Stimulated activated naive CD4-positive, alpha-beta T cell treated with Interleukin-2 at 50 U/mL for 16 hours (primary cell): ENCODE measurements at places on chromosomes 5 and 9.

DNA sequence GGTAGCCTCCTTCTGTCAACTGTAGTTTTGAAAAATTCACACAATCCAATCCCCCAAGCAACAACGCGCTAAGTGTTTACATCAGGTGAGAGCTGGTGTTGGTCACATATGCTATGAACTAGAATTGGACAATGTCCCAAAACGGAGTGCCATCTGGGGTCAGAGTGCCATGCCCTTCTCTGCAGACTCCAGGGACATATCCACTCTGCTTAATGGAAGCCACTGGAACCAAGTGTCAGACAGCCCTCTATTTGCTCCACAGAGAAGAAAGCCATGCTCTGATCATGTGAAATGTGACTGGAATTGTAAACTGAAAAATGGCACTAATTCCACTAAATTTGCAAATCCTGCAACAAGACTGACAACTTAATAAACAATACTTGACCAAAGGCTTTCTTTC is 12.2 kb downstream of the ABCA1 start:
- no peak for DNase-seq

DNA sequence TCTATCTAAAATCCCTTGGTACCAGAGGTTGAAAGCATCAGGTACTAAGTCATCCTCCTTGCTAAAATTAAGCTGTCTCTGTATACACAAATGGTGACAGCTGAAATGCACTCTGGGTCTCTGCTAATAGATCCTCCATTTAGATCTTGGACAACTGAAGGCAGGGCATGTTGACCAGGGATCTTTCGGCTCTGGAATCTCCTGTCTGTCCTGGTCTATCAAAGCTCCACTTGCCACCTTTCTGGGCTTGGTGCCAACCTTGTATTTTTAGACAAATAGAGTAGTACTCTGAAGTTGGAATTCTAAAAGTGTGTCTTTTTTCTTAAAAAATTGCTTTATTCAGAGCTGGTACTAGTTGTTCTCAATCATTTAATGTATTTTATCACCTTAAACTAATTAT is 135.2 kb upstream of the HMHB1 start:
- no peak for DNase-seq

DNA sequence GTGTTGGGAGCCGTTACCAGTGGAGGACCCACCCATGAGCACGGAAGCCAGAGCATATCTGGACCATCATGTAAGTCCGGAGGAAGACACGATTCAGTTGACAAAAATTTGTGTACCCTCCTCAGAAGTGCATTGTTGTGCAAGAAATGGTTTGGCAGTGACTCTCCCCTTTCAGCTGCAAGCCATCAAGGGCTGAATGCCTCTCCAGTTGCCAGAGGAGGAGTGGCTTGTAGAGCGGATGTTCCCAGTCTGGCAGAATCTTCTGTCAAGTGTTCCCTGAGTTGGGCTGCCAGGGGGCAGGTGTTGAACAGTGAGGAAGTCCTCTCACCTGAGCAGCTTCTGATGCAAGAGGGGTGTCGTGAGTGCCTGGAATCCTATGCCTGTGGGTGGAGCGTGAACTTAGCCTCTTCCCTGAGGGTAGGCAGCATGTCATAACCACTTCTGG is 27.6 kb upstream of the CDKN2AIPNL start:
- no peak for DNase-seq

DNA sequence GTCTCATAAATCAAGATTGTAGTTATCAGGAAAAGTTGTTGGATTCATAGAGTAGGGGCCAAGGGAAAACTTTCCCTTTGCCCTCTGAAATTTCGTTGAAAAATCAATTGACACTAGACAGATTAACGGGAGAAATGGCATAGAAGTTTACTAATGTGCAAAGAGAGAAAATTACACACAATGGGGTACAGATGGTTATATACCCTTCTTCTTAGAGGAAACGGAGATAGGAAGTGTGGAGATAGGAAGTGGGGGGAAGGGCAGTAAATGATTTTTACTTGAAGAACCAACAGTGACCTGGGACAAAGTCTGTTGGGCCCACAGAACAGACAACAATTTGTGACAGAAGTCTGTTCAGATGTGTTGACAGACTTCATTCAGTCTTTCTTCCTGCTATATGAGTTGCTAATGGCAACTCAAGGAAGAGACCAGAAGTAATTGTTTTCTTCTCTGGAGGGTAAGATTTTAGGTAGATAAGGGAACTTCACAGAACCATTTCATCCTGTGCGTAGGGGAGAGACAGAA is 177.9 kb downstream of the C9orf152 start:
- DNase-seq = no peak

- DNase-seq = no peak
These were observed 61.0 kb upstream of the C5orf58 start for GRCh38 chr5:170171811-170172210.

DNA sequence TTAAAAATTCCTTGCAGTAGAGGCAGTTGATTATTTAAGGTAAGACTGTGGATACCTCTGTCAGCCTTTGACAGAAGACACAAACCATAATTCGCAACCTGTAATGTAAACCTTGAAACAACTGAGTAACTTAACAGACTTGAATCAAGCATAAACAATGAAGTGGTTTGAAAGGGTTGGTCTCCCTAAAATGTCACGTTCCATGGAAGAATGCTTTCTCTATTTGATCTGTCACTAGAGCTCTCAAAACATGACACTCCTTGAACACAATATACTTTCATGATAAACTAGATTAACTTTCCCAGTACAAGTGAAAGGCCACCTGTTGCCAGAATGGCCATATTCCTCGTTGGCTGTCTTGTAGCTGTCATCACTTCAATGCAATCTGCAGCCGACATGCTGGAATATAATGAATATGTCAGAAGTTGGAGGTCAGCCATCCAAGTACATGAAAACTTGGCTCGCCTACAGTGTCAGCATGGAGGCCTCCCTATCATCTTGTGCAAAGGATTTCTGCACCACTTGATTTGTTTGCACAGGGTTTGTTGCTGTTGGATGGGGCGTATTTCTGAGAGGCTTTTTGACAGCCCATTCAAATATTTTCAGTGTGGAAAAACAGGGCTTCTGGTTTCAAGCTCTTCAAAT is 228.0 kb downstream of the TLE4 start:
- no peak for DNase-seq

DNA sequence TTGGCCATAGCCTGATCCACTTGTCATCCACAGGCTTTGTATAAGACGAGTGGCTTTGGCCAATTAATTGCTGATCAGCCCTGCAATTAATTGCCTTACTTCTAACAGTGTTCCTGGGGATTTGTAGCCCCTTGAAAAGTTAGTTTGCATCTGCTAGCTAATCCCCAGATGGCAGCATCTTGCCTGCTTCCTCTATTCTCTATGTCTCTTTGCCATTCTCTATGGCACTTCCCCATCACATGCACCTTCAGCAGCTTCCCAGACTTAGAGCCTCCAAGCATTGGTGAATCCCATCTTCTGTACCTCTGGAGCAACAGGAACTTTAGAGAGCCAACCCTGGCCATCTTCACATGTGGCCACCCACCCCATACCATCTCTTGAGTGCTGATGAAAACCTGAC is 197.0 kb upstream of the DMAC1 start:
- no peak for DNase-seq

DNA sequence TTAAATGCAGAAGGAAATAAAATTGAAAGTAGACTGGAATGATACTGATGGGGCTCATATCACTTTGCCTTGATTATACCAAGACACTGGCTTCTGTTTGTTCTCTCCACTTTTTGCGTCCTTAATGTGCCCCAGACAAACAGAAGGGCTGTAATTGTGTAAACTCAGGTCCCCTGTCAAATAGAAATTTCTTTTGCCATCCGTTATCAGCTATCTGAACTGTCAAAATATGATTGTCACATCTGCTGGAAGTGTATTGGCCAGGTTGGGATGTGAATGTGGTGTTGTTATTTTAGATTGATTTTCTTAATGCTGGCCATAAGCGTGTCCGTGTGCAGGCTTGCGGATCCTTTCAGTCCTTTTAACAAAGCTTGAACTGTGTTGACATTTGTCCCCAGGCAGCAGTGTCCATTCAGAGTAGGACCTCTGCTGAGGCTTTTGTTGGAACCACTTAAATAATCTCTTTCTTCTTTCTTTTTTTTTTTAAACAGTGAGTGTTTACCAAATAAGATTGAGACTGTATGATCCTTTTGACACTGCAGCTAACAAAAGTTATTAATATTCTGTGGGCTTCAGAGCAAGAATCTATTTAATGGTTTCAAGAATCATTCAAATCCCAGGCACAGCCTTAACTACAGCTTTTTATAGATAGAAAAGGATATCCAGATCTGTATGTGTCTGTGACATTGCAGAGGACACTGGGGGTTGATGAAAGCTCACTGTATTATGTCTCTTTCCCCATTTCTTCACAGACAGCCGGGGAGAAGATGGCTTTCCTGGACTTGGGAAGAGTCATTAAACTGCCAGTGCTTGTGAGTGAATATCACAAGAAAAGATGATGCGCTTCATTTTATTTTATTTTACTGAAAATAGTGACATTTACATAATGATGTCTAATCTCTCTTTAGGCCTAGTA is 171.7 kb downstream of the ZNF608 start:
- no peak for DNase-seq

- no peak for DNase-seq
These were observed 420.1 kb upstream of the MEF2C start for GRCh38 chr5:89303033-89303480.

DNA sequence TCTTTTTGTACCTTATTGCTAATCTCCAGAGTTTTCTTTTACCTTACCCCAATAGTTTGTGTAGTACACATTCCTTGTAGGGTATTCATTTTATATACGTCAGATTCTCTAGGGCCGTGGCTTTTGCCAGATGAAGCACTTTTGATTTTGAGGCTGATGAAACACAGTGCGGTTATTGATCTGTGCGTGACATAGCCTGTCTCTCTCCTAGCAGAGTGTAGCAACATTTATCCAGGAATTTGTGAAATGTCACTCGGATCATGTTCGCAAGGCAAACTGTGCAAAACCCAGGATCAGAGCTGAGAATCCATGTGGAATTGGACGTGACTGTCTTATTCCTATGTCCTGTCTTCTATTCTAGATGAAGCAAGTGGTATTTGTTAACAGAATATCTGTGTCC is 142.0 kb upstream of the SH3GL2 start:
- no peak for DNase-seq

DNA sequence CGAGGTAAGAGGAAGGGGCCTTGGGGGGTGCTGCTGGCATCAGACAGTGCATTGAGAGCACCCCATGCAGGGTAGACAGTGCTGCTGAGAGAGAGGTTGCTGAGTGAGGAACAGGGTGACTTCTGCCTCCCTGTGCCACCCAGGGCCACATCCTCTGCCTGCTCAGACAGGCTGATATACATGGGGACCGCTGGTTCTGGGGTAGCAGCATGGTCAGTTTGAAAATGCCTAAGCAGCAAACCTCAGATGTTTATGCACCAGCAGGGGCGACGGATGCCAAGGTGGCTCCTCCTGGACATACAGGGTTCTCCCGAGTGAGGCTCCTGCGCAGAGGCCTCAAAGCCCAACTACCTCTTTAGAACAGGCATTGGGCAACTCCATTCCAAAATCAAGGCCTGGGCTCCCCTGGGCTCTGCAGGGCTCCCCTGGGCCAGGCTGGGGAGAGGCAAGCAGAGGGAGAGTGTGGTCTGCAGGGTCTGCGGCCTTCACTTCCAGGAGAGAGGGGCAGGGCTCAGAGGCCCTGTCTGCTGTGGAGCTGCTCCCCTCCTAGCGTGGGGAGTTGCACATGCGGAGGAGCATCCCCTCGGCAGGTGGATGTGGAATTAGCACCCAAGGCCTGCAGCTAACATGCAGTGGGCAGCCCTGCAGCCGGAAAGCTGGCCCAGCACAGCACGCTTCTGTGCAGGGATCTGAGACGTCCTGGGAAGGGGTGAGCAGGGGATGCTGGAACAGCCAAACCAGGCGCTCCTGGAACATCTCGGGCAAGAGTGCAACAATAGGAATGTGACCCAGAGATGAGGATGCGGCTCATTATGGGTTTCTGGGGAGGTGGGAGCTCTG is 46.5 kb downstream of the IRX2 start:
- DNase-seq = no peak

GRCh38 chr5:76476474-76477038 is 73.5 kb downstream of the IQGAP2 start:
- no peak for DNase-seq

DNA sequence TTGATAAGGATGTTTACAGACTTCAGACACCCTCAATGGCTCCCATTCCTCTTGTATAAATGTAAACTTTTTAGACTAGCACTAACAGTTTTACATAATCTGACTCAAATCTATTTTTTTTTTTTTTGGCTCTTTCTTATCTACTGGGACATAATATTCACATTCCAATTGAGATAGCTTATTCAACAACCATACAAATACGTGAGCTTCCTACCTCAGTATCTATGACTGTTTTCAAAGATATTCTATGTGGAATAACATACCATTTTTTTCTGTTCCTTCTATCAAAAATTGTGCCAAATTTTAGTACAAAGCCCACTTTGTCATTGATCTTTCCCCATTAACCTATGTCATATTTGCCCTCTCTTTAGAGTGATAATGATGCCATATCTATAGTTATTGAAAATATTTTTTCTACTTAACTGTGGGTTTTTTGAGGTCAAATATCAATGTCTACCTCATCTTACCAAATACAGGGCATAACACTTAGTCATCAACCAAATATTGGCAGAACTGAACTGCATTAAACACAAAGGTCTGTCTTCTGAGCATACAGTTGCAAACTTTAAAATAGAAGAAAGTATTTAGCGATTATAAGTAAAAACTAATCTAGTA is 482.6 kb downstream of the PTPRD start:
- no peak for DNase-seq

- DNase-seq = no peak
These were observed 32.3 kb downstream of the OLFML2A start for GRCh38 chr9:124809211-124809610.

DNA sequence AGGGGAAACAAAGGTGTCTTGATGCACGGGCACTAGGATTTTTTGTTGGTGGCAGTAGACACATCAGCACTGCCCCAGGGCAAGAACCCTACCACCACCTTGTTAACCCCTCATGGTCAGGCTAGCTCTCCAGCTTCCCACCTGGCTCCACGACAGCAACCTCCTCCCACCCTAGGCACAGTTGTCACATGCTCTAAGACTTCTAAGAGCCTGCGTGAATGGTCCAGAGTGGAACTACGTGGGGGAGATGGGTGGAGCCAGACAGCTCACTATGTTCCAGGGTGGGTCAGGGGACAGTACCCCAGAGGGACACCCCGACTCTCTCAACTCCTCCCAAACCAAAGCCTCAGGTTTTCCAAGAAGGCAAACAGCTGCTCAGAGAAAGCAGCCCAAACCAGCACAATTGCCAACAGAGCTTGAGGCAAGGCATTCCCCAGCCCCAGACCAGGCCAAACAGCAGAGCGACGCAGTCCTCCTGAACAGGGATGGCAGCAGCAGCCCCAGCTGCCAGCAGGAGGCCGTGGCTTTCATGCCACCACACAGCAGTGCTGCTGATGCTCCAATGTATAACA is 78.0 kb downstream of the NRG2 start:
- DNase-seq = no peak

DNA sequence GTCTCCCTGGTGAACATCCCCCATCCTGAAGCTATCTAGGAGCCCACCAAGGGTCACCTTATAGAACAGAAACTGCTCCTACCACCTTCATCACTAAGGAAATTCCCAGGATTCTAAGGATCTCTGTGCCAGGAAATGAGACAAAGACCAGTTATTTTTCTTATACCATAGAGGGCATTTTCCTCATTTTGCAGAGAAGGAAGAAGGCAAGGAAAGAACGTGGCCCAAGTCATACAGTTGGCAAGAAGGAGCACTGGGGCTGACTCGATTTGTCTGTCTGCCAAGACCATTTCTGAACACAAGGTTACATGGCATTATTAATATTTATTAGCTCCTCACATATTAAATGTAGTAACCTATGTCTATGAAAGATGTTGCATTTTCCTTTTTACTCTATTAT is 49.6 kb upstream of the TNFSF15 start:
- no peak for DNase-seq

GRCh38 chr9:69122082-69122548 is 52.0 kb upstream of the TJP2 start:
- peak; percentile 22 for DNase-seq

- DNase-seq = peak; percentile 22
These were observed 7.9 kb upstream of the IER5L start for GRCh38 chr9:129185991-129186390.
